NCI-H1436 treated with DMSO at 0.1 percent for 48 hours (cell line): ENCODE measurements at places on chromosomes 7 and 10.

DNA sequence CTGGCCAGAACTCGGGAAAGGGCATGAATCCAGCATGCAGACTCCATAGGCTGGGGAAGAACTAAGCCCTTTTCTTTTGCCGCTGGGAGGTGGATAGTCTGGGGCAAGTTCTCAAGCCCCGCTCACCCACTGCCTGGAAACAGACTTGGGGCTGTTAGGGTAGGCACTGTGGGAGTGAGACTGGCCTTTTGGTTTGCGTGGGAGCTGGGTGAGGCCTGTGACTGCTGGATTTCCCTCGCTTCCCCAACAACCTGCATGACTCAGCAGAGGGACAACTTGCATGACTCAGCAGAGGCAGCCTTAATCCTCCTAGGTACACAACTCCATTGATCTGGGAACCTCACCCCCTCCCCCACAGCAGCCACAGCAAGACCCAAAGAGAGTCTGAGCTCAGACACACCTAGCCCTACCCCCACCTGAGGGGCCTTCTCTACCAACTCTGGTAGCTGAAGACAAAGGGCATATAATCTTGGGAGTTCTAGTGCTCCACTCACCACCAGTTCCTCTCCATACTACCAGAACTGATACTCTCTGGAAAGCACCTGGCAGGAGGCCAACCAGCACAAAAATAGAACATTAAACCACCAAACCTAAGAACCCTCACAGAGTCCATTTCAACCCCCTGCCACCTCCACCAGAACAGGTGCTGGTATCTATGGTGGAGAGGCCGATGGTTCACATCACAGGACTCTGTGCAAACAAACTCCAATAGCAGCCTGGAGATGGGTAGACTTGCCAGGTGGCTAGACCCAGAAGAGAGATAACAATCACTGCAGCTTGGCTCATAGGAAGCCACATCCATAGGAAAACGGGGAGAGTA, 81.4 kb upstream of the LAMB4 start:
- DNase-seq, result no peak

DNA sequence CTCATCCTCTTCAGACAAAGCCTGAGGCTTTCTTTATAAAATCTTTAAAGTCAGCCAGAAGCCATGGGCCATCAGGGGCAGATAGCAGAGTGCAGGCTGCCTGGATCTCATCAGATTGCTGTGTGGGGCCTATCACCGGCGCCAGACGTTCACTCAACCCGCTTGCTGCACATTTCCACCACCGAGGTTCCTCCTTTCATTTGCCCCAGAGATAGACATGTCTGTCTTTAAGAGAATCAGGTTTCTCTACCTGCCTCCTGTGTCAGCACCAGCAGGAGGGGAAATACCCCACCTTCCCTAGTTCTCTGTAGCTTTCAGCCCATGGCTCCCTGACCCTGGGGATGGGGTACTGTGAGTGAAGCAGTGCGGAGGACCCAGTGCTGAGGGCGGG, 22.0 kb downstream of the SLC18A2 start:
- DNase-seq, result no peak

DNA sequence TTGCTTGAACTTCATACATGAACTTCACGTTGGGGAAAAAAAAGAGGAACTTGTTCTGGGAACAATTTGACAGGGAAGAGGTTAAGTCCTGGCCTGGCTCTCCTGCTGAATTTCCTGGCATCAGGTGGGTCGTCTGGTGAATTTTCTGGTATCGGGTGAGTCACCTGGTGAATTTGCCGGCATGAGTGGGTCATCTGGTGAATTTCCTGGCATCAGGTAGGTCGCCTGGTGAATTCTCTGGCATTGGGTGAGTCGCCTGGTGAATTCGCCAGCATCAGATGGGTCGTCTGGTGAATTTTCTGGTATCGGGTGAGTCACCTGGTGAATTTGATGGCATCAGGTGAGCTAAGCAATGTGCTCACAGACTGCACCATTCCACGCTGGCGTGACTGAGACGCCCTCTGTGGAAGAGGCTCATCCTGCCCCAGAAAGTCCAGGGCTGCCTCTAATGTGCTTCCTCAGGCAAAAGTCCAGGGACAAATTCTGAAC, 255.4 kb downstream of the TCERG1L start:
- no peak for DNase-seq

- no peak for DNase-seq
These were observed 268.8 kb downstream of the PLXNA4 start for GRCh38 chr7:132307465-132307864.

DNA sequence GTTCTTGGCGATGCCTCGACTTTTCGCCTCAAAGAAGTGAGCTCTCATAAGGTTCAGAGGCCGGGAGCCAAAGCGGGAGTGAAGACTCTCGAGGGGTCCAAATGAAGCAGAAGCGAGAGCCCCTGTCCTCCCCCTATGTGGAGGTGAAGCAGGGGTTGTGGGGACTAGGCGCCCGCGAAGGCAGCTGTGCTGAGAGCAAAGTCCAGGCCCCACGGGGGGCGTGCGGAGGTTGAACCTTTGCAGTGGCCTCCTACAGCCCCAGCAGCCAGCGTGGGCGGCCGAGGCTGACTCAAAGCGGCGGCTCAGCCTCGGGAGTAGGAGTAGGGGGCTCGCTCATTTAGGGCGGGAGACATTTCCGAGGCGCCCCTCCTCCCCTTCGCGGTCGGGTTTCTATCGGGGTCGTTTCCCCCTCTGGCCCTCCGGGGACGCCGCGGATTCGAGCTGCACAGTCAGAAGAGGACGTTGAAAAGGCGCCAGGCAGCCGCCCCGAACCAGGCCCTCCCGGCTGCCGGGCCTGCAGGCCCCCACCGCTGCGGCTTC, 553 bp upstream of the ADD3 start:
- no peak for DNase-seq

GRCh38 chr10:98258683-98259454, 9.1 kb downstream of the LOXL4 start:
- DNase-seq, result no peak

DNA sequence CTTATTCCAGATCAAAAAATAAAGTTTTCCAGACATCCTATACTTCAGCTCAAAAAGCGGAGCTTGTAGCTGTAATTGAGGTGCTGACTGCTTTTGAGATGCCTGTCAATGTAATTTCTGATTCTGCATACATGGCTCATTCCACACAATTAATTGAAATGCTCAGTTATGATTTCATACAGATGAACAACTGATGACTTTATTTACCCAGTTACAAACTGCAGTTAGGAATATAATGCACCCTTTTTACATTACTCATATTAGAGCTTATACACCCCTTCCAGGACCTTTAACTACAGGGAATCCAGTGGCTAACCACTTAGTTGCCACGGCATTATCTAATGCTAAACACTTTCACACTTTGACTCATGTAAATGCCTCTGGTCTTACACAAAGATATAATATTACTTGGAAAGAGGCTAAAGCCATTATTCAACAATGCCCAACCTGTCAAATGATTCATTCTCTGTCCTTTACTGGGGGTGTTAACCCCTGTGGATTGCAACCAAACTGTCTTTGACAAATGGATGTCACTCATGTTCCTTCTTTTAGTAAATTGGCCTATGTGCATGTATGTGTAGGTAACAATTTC, 147.3 kb downstream of the ZNF33B start:
- DNase-seq, result no peak

DNA sequence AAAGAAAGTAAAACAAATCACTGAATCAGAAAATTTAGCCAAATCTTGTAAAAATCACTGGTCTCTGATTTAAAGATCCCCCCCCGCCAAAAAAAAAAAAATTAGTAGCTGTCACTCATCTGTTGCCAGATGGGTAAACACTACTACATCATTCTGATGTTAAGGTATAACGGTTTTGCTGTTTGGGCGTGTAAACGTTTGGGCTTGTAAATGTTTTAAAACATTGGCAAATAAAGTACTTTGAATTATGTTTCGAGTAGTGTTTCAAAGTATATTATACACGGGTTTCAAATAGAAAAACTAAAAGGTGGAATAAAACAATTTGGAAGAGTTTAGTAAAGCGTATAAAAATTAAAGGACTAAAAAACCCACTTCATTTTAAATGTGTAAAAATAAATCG, 1.5 kb downstream of the TMEM229A start:
- no peak for DNase-seq

DNA sequence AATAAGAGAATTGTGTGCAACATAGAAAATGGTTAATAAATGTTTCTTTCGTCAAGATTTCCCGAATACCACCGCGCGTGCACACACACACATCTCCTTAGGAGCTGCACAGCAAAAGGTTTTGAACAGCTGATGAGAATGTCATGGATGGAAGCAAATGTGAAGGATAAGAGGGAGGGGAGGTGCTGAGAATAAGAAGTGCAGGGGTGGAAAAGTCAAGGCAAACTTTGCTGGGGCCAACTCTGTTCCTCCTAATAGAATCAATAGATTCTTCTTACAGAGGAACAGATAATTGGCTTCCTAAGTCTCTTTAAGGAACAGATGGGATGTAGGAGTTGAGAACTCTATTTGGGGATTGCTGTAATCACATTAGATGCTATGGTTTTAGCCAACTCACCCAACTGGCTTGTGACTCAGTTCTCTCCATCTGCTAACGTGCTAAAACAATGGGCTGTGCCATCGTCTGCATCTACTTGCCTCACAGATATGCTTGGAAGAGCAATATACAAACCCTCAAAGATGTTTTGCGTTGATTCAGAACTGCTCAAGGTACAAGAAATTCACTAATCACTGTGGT, 408.2 kb upstream of the CELF2 start:
- no peak for DNase-seq

GRCh38 chr10:15588151-15588550, 131.6 kb downstream of the ITGA8 start:
- no peak for DNase-seq

DNA sequence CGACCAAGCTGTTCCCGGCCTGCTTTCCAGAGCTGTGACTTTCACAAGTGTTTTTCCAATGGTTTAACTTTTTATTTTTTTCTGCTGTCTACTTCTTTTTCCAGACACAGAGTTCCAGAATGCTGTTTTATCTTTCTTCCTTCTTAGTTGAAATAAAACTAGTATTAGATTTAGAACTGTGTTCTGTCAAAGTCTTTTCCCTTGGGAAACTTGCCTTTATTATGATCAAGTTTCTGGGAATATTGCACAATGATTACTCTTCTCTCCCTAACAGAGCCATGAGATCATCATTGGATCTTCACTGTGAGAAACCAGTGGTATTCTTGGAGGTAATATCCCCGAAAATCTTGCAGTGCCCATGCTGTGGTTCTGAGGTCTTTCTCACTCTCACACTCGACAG, 104.9 kb upstream of the KCND2 start:
- no peak for DNase-seq
